K562 (cell line): ENCODE measurements at places on chromosomes 3 and 15.

GRCh38 chr3:45417930-45418847 lies 29.8 kb downstream of the LARS2 start:
- DNase-seq, result no peak

GRCh38 chr3:82141592-82141991 lies 380.1 kb upstream of the GBE1 start:
- DNase-seq, result no peak

DNA sequence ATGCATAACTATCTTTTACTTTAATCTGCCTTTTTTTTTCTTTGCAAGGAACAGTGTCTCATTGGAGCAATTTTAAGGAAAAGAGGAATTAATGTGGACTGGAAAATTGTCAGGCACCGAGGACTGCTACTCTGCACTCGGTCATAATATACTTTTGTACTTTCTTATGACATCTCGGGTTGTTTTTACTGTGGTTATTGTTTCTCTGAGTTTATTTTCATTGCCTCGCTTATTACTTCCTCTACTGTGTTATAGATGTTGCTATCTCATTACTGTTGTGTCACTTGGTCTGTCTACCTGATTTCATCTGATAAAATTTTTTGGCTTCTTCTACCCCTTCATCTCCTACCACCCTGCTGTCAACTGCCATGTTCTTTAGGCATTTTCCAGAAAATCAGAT lies 213.5 kb upstream of the POU1F1 start:
- DNase-seq, result no peak

- DNase-seq, result no peak
These were observed 48.9 kb upstream of the GMNC start for GRCh38 chr3:190911382-190911781.

DNA sequence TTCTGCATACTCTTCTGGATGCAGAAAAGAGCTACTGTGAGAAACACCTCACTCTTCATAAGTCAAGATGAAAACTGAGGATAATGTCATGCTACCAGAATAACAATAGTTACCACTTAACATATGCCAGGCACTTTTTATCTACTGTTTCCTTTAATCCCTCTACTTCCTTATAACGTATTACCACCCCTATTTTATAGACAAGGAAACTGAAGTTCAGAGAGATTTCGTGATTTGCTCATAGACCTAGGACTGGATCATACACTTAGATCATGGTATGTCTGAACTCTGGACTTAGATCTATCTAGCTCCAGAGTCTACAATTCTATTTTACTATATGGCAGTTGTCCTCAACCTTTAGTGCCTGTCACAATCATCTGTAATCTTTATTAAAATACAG lies 155.7 kb upstream of the TSPAN3 start:
- no peak for DNase-seq

DNA sequence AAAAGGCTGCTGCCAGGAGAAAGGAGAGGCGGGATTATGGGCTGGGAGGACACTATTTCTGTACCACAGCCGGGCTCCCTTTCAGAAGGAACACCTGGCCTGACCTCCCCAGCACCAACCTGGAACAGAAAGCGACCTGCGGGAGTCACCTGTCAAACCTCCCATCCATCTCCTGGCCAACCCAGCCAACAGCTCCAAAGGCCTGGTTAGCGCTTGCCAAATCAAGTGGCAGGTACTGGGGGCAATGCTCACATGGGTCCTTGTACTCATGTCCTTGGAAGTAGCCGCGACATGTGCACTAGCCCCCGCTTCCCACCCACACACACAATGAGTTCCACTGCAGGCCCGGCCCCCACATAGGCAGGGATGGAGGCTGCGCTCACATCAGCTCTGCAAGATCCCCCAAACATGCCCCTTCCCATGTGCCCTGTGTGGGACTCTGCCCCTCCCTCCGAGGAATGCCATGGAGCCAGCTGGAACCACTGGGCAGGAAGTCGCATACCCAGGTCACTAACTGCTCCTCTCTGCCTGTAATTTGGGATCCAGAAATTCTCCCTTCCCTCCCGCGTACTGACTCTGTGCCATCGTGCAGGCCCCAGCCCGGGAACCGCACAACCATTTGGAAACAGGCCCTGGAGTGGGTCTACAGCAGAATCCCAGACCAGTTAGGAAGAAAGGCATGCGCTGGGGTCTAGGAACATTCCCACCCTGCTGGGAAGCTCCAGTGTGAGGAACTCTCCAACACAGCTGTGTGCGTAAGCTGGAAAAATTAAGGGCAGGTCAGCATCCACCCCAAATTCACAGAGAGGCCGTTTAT lies 98.9 kb downstream of the LRIG1 start:
- DNase-seq, result no peak

DNA sequence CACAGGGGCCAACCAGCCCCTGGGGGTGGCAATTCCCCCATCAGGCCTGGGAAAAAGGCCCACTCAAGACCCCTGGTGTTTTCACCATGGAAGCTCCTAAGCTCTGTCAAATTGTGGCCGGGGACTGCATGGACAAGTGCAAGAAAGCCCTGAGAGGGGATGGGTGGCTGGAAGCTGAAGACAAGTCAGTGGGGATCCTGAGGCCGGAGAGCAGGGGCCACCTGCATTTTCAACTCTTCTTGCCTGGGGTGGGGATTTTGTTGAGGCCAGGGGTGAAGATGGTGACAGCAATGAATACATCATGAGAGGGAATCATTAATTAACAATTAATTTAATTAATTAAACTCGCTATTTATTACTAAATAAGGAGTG lies 33.9 kb downstream of the FEM1B start:
- no peak for DNase-seq

GRCh38 chr3:58009026-58009748 lies 965 bp downstream of the FLNB start:
- peak; percentile 27 for DNase-seq

GRCh38 chr15:83053151-83053550 lies 13.9 kb downstream of the BTBD1 start:
- DNase-seq, result no peak

DNA sequence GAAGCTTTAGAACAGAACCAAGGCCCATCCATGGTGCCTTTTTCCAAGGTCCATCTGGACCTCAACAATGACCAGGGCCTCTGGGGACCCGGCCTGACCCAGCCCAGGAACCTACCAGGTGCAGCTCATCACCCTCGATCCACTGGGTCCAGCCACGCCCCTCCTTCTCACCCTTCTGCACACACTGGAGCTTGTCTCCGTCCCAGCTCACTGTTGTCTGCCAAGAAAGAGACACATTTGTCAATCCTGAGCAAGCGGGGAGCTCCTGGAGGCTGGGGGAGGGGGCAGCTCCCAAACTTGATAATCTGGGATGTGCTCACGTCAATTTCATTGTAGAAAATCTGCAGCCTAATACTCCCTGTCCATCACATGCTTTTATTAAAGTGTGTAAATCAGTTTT lies 21.2 kb downstream of the RBP1 start:
- DNase-seq, result no peak

DNA sequence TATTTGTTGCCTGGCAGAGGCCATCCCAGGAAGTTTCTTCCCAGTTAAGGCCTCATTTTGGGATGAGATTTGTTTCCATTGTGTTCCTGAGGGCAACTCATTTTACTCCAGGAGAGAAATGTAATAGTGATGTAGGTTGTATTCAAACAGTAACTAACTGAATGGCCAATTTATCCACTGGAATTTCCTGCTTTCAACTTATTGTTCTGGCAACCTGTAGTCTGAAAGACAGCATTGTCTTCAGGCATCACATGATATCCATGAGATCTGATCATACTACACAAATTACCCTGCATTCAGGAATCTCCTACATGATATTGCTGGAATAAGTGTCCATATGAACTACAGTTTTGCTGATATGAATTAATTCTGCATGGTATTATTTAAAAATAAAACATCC lies 79.5 kb upstream of the FGF7 start:
- DNase-seq, result no peak

DNA sequence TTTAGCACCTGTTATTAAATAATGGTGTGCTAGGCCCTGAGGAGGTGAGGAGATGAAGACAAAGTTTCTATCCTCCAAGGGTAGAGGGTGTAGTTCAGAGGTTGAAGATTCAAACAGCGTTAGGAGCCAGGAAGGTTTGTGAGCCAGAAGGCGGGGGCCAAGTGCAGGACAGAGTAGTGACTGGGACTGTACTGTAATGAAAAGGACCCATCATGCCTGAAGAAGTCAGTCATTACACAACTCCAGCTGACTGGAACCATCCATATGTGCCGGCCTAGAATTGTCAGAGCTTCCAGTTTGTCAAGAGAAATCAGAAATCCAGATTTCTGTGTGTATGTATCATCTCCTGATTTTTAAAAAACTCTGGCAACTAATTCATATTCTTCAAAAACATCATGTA lies 54.8 kb downstream of the FILIP1L start:
- no peak for DNase-seq

- no peak for DNase-seq
These were observed 876.2 kb downstream of the TBL1XR1 start for GRCh38 chr3:176321099-176321498.

DNA sequence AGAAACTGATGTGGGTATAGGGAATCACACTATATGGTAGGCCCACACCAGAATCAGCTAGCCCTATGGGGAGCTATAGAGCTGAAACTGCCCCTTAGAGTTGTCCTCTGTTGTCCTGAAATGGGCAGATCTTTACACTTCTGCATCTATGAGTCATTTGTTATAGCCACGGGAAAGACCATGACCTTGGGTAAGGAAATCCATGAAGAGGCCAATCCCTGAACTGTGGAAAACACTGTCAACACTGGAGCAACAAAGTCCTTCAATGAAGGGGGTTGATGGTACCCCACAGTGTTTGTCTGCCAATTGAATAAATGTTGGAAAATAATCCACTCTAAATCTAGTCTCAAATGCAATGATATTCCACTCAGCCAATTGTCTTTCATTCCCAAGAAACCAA lies 5.2 kb upstream of the CD200R1 start:
- no peak for DNase-seq

DNA sequence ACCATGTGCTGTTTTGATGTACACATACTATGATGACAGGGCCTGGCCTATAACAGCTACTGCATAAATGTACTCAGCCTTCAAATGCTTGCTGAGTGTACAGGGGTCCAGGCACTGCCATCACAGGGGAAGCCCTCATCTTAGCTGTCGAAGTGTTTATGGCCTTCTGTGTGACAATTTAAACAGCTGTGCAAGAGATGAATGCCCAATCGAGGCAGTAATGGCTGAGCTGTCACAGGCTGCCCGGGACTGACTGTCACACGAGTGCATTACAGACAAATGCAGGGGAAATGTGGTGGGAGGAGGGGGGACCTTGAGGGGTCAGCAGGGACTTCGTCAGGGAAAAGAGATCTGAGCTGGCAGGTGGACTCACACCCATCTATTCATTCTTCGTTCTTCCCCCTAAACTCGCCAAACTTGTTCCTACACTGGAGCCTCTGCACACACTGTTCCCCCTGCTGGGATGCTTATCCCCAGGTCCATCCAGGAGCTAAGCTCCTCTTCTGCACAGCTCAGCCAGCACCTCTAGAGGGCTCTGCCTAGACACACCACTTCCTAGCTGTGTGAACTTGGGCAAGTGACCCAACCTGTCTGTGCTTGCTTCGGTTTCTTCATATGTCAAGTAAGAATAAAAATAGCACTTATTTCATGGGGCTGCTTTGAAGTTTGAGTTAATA lies 156.2 kb upstream of the IQSEC1 start:
- peak; percentile 71 for DNase-seq

- DNase-seq, result no peak
These were observed 26.4 kb upstream of the LRIG1 start for GRCh38 chr3:66527246-66527645.

- DNase-seq, result no peak
These were observed 28.3 kb upstream of the GPD1L start for GRCh38 chr3:32078085-32078634.

- no peak for DNase-seq
These were observed 673 bp upstream of the HCLS1 start for GRCh38 chr3:121661376-121661775.

- peak; percentile 22 for DNase-seq
These were observed 55.0 kb downstream of the GOLIM4 start for GRCh38 chr3:168040607-168041208.

DNA sequence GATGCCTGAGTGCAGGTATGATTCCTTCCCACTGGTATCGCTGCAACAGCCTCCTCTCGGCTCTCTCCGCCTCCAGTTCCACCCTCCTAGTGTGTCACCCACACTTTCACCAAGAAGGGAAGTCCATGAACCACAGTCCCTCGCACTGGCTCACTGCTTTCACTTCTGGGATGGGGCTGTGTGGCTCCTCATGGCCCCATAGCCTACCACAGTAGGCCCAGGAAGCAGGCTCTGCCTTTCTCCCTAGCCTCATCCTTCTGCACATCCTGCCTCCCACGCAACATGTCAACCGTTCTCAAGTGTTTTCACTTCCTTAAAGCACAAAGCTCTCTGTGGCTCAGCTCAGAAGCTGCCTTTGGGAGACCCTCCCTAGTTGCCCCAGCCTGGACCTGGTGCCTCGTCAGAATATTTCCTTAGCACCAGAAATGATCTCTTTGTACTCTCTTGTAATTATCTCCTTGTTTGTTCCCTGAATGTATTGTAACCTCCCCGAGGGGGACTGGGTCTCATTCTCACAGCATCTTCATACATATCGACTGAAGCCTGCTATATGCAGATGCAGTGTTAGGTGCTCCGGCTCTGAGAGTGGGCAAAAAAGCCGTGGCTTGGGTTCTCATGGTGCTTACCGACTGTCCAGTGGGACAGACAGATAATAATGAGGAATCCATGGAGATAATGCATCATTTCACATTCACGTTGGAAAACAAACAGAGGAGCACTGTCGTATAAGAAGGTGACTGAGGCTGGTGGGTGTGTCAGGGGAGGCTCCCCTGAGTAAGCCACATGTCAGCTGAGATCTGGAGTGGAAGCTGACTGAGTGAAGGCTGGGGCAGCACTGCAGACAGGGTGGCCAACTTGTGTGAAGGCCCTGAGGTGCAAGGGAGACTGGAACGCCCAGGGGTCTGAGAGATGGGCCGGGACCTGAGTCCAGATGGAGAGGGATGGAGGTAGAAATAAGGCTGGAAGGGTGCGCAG lies 107.1 kb downstream of the DGKG start:
- no peak for DNase-seq

DNA sequence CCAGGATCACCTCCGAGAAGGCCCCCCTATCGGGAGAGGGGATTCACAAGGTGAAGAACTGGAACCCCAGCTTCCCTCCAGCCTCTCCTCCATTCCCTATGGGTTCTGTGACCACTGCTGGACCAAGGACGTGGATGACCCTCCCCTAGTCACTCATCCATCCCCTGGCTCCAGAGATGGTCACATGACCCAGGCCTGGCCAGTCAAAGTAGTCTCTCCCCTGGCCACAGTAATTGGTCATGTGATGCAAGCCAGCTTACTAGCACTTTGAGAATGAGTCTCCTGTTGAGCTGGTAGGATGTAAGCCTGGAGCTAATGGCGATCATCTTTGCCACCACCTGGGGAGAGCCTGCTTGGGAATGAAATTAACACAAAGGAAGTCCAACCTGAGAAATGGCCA lies 3.9 kb downstream of the CAMK1 start:
- peak; percentile 66 for DNase-seq

DNA sequence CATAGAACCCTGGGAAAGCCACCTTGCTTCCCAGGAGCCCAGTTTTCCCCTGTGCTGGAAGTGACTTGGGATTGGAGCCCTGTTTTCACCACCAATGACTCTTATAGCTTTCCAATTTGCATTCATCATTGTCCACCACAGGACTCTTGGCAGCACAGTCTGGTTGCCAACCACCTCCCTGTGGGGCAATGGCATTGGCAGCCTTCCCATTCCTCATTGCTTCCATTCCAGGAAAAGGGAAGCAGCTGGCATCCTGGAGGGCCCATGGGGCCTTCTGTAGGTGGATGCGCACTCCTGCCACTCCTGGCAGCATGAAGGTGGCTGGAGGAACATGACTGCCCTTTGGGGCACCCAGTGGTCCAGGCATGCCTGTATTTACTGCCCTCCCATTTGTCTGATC lies 57.7 kb downstream of the FEM1B start:
- DNase-seq, result no peak

GRCh38 chr15:99106417-99107220 lies 1.7 kb downstream of the SYNM start:
- no peak for DNase-seq
